Hematopoietic multipotent progenitor cell treated with erythropoietin and hydrocortisone succinate and interleukin-3 and kit ligand, for 4 days (in vitro differentiated cells): ENCODE measurements at places on chromosomes 1 and 21.

DNA sequence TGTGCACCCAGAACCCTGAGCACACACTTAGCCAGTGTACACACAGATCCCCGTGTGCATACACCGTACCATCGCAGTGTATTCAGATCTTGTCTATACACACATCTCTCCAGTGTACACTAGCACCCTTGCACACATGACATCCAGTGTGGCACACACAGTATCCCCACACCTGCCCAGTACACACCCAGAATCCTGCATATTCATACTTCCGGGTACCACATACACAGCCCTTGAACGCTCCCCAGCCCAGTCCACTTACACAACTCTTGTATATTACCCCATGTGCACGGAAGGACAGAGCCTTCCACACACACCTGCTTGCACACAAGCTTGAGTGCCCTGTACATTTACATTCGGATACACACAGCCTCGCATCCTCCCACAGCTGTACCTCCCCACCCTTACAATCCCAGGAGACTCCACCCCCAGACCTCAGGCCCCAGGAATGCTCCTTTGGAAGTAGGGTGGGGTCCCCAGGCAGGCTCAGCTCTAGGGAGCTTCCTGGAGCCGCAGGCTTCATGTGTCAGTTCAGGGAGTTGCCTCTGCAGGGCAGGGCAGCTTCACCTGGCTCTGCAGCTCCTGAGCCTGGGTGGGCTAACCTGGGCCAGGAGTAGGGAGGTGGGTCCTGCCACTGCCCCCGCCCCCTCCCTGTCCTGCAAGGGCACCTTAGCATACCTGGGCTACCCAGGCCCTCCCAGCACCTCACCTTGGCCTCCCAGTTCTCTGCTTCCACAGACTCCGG is 46.2 kb downstream of the AHDC1 start:
- no peak for DNase-seq

- no peak for DNase-seq
Measured at GRCh38 chr1:1253314-1253713, 6.8 kb upstream of the C1QTNF12 start.

DNA sequence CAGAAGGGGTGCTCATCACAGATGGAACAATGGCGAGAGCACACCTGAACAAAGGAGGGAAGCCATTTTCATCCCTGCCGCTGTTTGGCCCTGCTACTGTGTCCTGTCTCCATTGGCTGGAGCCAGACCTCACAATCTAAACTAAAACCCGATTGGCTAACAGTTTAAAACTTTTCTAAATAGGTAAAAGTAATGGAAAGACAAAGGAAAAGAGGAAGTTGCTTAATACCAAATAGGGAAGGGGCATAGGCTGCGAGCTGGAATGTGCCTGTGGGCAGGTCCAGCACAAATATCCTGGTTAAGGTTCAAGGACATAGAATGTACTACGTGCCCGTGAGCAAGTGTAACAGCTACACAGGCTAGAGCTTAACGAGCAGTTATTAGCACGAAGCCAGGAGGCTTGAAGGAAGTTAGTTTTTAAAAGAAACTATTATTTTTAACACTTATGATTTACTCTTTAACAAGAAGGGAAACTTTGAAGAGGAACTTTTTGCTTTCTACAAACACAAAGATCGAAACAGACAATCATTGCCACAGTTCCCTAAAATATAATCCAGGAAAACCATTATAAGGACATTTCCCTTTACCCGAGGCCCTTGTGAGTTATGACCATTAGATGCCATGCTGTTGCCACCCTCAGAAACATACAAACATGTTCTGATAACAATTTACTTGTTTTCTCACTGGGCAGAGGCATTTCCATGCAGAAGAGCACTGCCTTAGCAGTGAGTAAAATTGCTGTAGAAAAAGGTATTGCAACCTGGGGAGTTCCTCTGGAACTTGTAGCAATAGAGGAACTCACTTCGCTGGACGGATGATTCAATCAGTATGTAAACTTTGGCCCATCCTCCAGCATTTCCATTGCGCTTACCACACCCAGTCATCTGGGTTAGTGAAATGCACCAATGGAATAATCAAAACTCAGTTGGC is 4.8 kb upstream of the PTTG1IP start:
- DNase-seq: peak; percentile 76

DNA sequence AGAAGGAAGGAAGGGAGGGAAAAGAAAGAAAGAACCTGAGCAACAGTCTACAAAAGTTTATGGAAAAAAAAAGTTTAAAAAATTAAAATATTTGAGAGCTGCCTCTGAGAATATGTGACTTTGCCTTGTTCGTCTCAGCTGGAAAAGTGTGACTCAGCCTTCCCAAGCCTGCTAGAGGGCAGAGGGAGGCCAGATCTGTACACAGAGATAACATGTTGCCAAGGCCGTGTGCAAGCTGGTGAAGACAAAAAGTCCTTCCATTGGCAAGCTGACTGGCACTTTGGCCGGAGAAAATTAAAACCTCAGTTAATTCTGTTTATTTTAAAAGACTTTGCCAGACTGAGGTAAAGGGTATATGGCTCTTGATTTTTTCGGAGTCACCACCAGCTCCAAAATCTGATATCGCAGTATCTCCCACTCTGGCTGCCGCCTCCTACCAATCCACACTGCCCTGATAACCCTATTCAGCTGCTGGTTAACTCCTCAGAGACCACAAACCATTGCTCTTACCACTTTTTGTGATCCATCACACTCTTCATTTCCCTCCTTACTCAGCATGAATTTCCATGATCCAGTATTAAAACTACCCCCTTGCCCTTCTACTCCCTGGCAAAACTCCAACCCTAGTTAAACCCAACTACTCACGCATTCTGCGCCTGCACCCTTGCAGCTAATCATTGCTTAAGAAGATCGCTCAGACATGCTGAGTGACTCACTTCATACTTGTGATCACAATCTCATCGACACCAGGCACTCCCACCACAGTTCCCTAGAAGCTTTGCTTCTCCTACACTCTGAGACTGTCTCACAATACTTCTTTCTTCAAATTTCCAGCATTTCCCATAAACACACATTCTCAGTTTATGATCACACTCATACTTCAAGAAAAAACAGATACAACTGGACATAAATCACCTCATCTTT is 5.7 kb upstream of the PPP1R15B start:
- peak; percentile 88 for DNase-seq

DNA sequence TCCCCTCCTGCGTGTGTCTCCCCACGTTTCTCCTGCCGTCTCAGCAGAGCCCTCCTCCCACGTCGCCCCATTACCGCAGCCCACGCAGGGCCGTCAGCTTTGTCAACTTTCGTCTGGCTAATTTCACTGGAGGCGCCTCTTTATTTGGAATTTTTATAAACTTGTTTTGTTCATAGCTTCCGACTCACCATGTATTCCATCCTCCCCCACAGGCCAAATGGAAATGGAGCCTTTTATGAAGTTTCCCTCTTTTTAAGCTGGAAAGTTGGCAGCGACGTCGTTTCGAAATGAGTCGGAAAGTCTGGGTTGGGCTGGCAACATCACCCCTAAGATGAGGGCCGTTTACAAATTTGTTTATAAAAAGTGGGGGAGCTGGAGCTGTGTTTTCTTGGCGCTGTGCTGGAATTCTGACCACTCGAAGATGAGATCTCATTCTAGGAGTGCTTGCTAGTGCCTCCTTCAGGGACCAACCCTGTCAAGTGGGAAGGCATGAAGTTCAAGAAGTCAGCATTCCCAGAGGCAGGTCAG is 23.7 kb upstream of the SLC45A1 start:
- no peak for DNase-seq

DNA sequence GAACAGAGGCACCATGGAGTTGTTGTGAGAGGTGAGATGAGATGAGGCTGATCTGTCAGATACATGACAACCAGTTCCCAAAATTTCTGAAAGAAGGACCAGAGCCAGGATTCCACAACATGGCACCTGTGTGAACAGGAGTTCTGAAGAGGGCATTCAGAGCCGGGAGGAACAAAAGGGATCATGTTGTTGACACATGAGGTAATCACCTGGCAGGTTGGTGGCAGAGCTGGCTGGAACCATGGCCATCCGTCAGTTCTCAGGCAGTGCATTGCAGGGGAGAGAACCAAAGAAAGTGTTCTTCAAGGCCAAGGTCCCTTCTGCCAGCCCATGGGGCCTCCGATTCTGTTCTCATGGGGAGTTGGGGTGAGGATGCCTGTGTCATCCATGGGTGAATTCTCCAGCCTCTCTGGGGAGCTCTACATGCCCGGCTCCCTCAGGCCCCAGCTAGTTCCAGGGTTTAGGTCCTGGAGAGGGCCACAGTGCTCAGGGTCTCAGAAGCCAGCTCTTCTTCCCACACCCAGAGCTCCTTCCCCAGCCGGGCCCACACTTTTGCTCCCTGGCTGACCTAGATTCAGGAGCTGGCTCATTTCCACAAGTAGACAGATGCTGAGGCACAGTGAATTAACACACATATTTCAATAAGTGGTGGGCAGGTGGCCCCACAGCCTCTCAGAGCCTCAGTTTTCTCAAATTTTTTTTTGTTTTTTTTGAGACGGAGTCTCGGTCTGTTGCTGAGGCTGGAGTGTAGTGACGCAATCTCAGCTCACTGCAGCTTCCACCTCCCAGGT is 49.1 kb upstream of the CTPS1 start:
- DNase-seq: no peak

- no peak for DNase-seq
Measured at GRCh38 chr1:212559929-212560328, 48.6 kb upstream of the ATF3 start.

DNA sequence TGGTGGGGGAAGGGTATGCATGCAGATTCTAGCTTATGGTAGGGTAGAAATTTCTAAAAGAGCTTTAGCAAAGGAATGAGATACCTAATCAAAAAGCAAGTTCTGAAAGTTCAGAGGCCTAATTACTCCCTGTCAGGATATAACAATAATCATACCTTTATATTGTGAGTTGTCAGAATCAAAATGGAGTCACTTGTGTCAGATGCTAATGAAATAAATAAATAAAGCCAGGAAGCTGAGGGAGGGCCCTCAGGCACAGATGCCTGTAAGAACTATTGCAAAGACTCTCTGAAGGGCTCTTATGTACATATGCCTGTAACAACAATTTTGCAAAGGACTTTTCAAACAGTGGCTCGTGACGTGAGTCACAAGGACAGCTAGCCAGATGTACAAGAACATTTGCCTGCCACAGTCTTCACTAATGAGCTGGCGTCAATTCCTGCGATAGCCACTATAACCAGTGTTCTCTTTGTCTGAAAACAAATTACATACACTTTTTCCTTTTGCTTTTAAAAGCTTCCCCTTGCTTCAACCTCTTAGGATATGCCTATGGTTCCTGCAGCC is 27.4 kb upstream of the DNASE2B start:
- no peak for DNase-seq

GRCh38 chr1:205121660-205122488 is at the start of gene RBBP5:
Gene RBBP5, minus strand, starts transcription at chr1:205121978. Its CDS starts 105 bp downstream, at chr1:205121873.
- peak; percentile 98 for DNase-seq

- no peak for DNase-seq
Measured at GRCh38 chr1:59549066-59549837, 252.4 kb downstream of the FGGY start.

- no peak for DNase-seq
Measured at GRCh38 chr1:164643018-164643417, 84.0 kb downstream of the PBX1 start.

GRCh38 chr1:7103361-7103782 is 318.1 kb downstream of the CAMTA1 start:
- DNase-seq: no peak

DNA sequence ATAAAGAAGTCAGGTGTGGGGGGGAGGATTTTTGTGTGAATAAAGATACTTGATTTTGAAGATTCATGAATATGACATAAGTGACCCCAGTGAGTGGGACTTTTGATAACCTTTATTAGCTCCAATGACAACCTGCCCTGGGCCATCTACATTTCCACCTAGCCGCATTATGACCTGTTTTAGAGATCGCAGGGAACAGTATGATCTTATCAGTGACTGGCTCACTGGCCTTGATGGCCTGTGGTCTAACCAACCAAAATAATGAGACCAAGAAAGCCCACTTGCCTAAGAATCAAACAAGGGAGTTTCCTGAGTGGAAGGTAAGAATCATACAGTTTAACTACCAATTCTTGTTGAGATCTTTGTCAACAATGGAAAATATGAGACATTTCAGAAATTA is 1.8 kb downstream of the ELAPOR1 start:
- no peak for DNase-seq

- DNase-seq: peak; percentile 28
Measured at GRCh38 chr1:31848381-31848897, 32.6 kb upstream of the SPOCD1 start.

DNA sequence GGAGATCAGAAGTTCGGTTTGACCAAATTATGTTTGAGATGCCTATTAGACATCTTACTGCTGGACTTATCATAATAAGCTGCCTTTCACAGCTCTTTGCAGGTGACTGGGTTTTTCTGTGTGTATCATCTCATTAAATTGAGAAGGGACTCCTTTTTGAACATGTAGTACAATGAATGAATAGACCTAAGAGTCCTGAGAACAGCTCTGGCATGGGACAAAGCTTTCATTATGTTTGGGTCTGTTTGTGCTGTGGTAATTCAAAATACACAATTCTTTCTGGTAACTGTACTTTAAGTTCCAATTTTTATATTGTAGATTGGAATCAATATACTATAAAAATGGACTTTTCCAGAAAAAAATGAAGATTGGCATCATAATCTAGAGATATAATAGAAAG is 312.3 kb downstream of the TM2D1 start:
- no peak for DNase-seq

DNA sequence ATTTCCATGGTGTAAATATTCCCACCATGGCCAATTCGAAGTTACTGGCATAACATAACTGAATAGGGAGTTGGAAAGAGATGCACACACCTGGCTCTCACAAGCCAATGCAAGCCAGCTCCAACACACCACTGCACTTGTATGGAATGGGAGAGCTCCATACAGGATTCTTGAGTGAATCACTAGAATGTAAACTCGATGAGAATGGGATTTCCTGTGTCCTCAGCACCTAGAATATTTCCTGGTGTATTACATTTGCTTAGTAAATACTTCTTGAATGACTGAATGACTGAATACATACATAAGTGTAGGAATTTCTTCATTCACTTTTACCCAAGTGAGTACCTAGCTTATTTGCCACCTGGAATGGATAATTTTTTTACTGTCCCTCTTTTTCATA is 16.2 kb upstream of the PPIE start:
- DNase-seq: no peak
